Uterus (tissue), 4 donors: ENCODE measurements at places on chromosomes 6 and 20. TPM values are rescaled to one million over a fixed set of nuclear protein-coding genes. Genes with fewer than 3 reads are reported as not detected.
A peak's percentile ranks its signal among the peaks of the same experiment; 100 is the strongest.

- DNase-seq: no peak
Measured at GRCh38 chr6:34926655-34927054, 37.6 kb downstream of the ANKS1A start.

The MUC22 gene
- not detected for total RNA-seq

GRCh38 chr6:31009731-31010130 is 543 bp upstream of the MUC22 start:
- no peak for DNase-seq

The TGM3 gene
- total RNA-seq: not detected

- no peak for DNase-seq
Measured at GRCh38 chr6:36358226-36358915, 21.7 kb upstream of the BNIP5 start.

GRCh38 chr6:83574783-83575182 is 62.4 kb downstream of the PRSS35 start:
- no peak for DNase-seq

DNA sequence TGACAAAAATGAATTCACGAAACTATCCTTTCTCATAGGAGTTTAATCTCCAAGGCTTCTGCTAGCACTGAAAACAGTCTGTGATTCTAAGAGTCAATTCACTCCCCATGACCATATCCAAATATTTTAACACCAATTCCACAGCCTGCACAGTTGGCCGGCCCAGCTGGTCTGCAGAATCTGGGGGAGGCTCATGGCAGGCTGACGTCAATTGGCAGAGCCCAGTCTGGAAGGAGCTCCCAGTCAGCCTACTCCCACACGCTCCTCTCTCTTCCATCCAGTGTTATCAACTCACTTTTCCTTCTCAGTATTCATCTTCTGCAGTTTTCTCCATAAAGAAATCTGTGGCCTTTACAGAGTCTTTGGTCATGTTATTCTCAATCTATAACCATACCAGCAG is 111.0 kb downstream of the TBXT start:
- DNase-seq: peak; percentile 87

GRCh38 chr6:71433441-71433840 is 144.8 kb downstream of the OGFRL1 start:
- DNase-seq: no peak

- no peak for DNase-seq
Measured at GRCh38 chr20:17618673-17619013, 48.8 kb downstream of the DSTN start.

The KCNG1 gene
- total RNA-seq: 69.2 TPM

The BTBD3 gene
- 22.8 TPM for total RNA-seq

DNA sequence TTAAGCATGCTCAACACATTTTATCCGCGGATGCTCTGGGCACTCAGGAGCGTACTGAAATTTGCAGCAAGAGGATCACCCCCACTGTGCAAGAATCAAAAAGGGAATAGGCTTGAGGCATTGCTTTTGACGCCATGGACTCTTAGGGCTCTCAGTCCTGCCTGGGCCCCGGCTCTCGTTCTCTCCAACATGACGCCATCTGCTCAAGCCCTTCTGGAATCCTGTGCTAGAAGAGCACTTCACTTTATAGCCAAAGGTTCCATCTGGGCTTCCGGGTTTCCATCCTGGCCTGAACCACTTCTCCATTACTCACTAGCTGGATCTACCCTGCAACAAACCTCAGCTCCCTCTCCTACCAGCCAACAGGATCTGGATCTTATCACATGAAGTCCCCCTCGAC is 105.3 kb downstream of the FOXF2 start:
- DNase-seq: no peak

GRCh38 chr20:57079031-57080005 is 187.1 kb downstream of the BMP7 start:
- DNase-seq: no peak

The LRFN2 gene
- total RNA-seq: not detected

DNA sequence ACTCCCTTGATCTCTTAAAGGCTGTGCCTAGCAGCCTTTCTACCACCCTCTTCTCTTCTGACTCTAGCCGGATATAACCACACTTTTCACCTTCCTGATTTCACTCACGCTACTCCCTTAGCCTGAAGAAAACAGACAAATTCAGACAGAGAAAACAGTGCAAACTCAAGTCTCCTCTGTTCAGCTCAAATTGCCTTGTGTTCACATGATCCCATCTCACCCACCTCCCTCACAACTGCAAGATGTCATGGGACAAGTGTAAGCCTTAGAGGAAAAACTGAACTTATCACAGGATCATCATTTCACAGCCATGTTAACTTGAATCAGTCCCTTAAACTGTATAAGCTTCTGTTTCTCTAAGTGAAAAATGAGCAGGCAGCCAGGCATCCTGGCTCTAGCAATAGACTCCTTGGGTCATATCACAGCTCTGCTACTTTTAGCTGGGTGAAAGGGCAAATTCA is 66.5 kb upstream of the TENT5A start:
- DNase-seq: no peak

DNA sequence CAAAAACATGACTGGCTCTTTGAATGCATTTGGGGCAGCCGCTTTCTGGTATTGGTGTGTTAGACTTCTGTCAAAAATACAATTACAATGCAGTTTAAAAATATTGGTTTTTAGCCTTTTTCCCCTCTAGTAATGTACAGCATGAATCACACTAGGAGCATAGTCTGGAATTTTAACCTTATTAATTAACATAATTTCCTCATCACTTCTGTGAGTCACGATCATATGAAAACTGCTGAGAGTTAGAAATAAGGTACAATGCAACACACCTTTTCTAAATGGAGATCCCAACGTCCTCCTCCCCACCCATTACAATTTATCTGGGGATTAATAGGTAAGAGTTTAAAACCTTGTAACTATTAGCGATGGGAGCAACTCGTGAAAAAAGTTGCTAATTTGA is 297.1 kb upstream of the RIMS1 start:
- DNase-seq: no peak

GRCh38 chr6:137724495-137725211 is 142.4 kb upstream of the TNFAIP3 start:
- DNase-seq: no peak

The SLC35A1 gene
- 28.6 TPM for total RNA-seq

- no peak for DNase-seq
Measured at GRCh38 chr6:161462148-161462547, 188.3 kb upstream of the AGPAT4 start.

The DEFB124 gene
- not detected for total RNA-seq

GRCh38 chr20:38065764-38066375 is 32.3 kb downstream of the RPRD1B start:
- DNase-seq: peak; percentile 59
